ENCODE measurements at places on chromosomes 6 and 20. TPM values are rescaled to one million over a fixed set of nuclear protein-coding genes. Genes with fewer than 3 reads are reported as not detected.

DNA sequence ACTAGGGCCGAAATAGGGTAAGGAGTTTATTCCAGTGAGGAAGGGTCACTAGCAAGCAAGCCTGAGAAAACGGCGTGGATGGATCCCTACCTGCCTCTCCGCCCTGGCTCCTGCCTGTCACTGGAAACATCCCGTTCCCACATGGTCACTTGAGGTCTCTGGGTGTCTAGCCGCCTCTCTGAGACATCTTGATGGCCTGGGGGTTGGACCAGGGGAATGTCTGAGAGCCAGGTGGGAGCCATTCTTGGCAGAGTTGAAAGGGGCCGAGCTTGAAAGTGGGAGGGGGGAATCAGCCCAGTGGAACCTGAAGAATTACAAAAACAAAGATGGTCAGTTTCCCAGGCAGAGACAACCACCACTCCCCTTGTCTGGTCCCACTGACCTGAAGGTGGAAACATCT is 961 bp downstream of the CCHCR1 start:
- H3K36me3 ChIP-seq: peaks cover 6% of the 10 kb centered on the region
- no peak for DNase-seq
- no peak overlapping the region for H3K4me3 ChIP-seq
- peaks cover 22% of the 10 kb centered on the region for H3K4me1 ChIP-seq
- H3K27me3 ChIP-seq: no peaks in the 10 kb centered on the region

The TLDC2 gene
- total RNA-seq: not detected

DNA sequence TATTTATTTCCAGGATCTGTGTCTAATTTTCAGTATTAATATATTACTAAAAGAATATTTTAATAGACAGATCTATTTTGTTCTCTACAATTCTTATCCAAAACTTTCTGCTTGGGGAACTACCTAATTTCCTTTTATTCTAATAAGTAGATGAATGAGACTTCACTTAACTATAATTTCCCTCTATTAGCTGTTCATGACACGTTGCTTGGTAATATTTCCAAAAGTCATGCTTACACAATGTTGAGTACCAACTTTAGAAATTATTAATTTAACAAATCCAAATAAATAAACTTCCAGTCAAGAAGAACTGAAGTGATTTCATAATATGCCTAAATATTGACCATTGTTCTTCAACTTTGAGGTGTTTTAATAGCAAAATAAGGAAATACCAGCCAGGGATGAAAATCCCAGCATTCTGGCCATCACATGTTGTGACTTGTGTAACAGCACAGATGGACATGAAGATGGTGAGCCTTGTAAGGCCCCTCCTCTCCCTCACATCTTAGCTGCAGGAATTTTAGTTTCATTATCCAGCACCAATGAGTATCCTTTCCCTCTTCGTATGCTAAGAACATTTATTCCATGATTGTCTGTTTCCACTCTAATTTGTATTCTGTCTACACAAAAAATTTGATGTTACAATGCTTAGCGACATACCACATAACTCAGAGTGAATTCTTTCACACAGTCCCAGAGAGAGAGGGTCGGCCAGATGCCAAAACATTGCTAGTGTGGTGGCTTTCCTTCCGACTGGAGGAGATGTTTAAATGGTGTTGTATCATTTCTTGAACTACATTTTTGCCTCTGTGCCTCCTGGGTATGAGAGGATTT is 137.5 kb downstream of the FOXA2 start:
- no peaks in the 10 kb centered on the region for H3K4me1 ChIP-seq
- no peak overlapping the region for H3K27ac ChIP-seq
- no peak overlapping the region for H3K4me3 ChIP-seq
- H3K27me3 ChIP-seq: no peaks in the 10 kb centered on the region

DNA sequence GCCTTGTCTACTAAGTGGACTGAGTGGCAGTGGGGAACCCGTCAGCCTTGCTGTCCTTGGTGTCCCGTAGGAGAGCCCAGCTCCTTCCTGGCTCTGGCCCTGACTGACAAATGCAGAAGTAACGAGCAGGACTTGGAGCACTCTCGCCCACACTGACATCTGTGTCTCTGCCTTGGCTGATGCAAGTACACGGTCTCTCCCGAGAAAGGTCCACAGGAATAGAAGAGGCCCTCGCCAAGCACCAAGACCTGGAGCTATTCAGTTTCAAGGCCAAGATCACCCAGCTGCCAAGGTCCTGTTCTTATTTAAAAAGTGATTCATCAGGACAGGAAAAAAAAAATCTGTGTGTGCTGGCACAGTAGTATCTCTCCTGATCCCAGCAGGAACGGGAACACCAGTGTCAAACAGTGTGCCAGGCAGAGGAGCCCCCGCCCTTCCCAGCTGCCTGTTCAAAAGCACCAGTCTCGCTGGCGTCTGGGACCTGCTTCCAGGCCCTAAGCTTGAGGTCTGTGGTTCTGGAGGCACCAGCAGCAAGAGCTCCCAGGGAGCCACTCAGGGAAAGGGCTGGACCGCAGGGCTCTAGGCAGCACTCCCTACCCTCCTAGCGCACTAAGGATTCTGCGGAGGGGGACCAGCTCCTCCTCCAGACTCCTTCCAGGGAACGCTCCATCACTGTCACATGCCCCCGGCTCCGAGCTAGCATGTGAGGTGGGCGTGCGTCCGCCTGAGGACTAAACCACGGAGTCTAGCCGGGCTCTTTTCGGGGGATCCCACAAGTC is 376.9 kb downstream of the RNGTT start:
- H3K27ac ChIP-seq: no peak overlapping the region
- no peak for DNase-seq
- peaks cover 3% of the 10 kb centered on the region for H3K27me3 ChIP-seq
- peaks cover 10% of the 10 kb centered on the region for H3K4me1 ChIP-seq
- no peak overlapping the region for H3K4me3 ChIP-seq

DNA sequence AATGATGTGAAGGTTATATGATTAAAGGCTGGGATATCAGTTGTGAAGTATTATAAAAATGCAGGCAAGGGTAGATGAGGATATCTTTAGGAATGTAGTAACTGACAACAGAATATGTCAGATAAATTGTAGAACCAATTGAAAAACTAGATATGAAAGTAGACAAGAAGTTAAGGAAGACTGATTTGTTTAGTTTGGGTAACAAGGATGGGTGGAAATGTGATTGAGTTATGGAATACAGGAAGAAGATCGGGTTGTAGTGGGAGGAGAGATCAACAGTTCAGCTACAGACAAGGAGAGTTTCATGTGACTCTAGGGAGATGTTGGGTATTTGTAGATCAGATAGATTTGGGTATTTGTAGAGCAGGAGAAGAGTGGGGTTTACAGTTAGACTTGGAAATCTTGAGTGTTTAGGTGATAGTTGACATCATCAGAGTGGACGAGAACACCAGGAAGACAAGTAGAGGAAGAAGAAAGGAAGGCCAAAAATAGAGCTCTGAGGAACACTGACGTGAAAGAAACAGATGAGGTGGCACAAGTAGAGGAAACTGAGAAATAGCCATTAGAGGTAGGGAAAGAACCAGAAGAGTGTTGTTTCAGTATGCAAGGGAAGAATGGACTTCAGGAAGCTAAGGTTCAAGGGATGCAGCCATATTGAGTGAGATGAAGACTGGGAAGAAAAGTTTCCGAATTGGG is 12.1 kb upstream of the TSPYL1 start:
- H3K27me3 ChIP-seq: no peaks in the 10 kb centered on the region
- no peaks in the 10 kb centered on the region for H3K36me3 ChIP-seq
- no peaks in the 10 kb centered on the region for H3K4me1 ChIP-seq
- H3K4me3 ChIP-seq: no peak overlapping the region
- H3K27ac ChIP-seq: no peak overlapping the region
- DNase-seq: no peak

DNA sequence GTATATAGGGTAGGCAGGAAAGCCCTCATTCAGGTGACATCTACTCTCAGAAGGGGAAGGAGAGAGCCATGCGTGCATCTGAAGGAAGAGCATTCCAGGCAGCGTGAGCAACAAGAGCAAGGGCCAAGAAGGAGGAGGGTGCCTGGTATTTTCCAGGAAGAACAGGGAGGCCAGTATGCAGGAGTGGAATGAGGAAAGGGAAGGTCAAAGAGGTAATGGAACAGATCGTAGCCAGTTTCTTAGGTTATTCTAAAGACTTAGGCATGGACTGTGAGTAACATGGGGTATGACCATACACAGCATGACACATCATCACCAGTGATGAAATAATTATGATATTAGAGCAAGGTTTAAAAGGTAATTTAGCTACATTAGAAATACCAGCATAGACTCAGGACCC is 24.1 kb downstream of the ALDH8A1 start:
- H3K27ac ChIP-seq: no peak overlapping the region
- H3K4me3 ChIP-seq: no peak overlapping the region
- H3K27me3 ChIP-seq: no peaks in the 10 kb centered on the region
- H3K4me1 ChIP-seq: no peaks in the 10 kb centered on the region

GRCh38 chr6:6323352-6323751 is 2.9 kb upstream of the F13A1 start:
- no peaks in the 10 kb centered on the region for H3K36me3 ChIP-seq
- H3K4me1 ChIP-seq: peaks cover 17% of the 10 kb centered on the region
- H3K4me3 ChIP-seq: no peak overlapping the region
- peaks cover 34% of the 10 kb centered on the region for H3K27me3 ChIP-seq
- no peak for DNase-seq

GRCh38 chr6:35359744-35360348 is 17.5 kb downstream of the PPARD start:
- no peaks in the 10 kb centered on the region for H3K27me3 ChIP-seq
- no peaks in the 10 kb centered on the region for H3K4me1 ChIP-seq
- H3K36me3 ChIP-seq: peaks cover 34% of the 10 kb centered on the region

DNA sequence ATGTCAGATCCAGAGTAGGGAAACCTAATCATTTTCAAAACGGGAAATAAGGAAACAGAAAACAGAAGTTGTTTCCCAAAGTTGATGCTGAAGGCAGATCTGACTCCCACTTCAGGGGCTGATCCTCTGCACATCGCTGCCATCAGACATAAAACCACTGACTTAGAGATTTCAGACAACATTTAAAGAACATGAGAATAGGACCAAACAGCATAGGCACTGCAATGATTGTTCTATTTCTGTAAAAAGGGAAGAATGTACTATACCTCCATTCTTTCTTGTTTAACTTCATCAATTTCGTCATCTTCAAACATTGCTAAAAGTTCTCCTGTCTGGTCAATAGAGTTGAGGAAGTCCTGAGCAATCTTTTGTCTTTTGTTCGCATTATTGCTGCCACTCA is 324.7 kb upstream of the RUNX2 start:
- no peaks in the 10 kb centered on the region for H3K4me1 ChIP-seq
- H3K27ac ChIP-seq: no peak overlapping the region
- H3K27me3 ChIP-seq: no peaks in the 10 kb centered on the region
- DNase-seq: no peak

The ANGPT4 gene
- not detected for total RNA-seq

The ANKRD66 gene
- not detected for total RNA-seq

The NKX2-2 gene
- not detected for total RNA-seq

DNA sequence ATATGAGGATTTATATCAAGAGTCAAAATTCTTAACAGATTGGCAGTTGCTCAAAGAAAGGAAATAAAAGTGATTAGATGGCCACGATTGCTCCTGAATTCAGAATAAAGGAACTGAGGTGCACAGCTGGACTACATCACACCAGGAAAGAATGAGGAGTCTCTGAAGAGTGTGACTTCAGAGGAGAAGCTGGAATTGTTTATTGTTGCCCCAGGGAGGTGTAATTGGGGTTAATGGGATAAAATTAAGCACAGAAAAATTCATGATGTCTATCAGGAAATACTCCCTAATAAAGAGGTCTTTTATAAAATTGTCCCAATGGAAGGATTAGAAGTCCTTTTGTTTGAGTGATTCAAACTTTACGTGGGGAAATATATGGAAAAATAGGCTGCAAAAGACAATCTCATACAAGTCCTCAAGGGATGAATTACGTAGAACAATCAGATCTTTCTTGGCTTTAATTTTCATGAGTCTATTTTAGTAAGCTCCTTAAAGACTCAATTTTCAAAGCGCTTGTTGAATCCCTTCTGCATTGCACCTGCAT is 208.6 kb upstream of the RNF217 start:
- H3K4me3 ChIP-seq: no peak overlapping the region
- no peaks in the 10 kb centered on the region for H3K27me3 ChIP-seq
- H3K36me3 ChIP-seq: no peaks in the 10 kb centered on the region
- H3K4me1 ChIP-seq: no peaks in the 10 kb centered on the region

- H3K27ac ChIP-seq: no peak overlapping the region
- H3K36me3 ChIP-seq: no peaks in the 10 kb centered on the region
- H3K27me3 ChIP-seq: peaks cover 18% of the 10 kb centered on the region
- H3K4me3 ChIP-seq: no peak overlapping the region
- H3K4me1 ChIP-seq: no peaks in the 10 kb centered on the region
Measured at GRCh38 chr6:99739526-99739925, 132.9 kb downstream of the PRDM13 start.

DNA sequence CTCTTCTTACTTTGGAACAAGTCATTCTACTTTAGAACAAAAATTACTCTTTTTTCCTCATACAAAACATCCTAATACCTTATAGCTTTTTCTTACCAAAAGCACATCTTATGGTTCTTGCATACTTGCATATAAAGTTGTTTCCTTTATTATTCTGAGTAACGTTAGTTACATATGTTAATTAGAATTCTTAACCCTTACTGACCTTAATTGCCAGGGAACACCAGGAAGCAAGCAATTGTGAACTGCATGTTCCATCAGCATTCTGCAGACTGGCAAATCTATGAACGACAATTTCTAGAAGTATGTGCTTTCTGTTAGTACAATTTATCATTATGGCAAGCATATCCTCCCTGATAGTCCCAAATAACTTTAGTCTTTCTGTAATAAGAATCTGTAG is 831.0 kb downstream of the C6orf118 start:
- H3K27me3 ChIP-seq: no peaks in the 10 kb centered on the region
- no peak for DNase-seq
- no peaks in the 10 kb centered on the region for H3K36me3 ChIP-seq
- H3K4me3 ChIP-seq: no peak overlapping the region

The LST1 gene
- 9.5 TPM for total RNA-seq
